NCI-H345 (cell line): ENCODE measurements at places on chromosomes 11 and 22.

- DNase-seq, result no peak
Observed at GRCh38 chr11:69500285-69501120, 19.0 kb downstream of the LINC01488 start.

- DNase-seq, result no peak
Observed at GRCh38 chr11:92432515-92432914, 207.9 kb downstream of the FAT3 start.

- DNase-seq, result peak; percentile 65
Observed at GRCh38 chr11:64100360-64100759, 64.6 kb downstream of the FLRT1 start.

DNA sequence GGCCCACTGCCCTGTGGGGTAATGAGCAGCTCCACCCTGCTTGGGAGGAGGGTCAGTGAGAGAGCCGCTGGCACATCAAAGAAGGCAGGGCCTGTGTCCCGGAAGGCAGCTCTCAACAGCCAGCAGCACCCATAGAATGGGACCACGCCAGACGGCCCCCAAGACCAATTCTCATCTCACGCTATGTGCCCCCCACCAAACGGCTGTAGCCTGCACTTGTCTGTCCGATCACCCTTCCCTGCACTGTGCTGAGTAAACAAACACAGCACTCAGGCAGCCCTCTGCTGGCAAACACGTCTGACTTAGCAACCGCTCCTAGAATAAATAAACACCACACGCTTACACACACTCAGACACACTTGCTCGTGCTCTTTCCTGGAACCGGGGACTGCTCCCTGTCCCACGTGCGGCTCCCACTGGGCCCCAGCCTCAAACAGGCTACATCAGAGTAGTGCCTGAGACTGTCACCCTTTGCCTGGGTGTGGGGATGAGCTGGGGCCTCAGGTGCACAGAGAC lies 53.2 kb upstream of the CDON start:
- peak; percentile 83 for DNase-seq

- no peak for DNase-seq
Observed at GRCh38 chr11:70324376-70325115, 54.1 kb downstream of the PPFIA1 start.

GRCh38 chr11:13923716-13924650 lies 38.5 kb upstream of the SPON1 start:
- no peak for DNase-seq

- no peak for DNase-seq
Observed at GRCh38 chr11:70399681-70400112, 1.4 kb downstream of the CTTN start.
